Stimulated activated CD4-positive, alpha-beta T cell treated with anti-CD3 and anti-CD28 coated beads, TNF-alpha, amount 100 ng/mL, for 4 hours (primary cell): ENCODE measurements at places on chromosomes 16 and 17.

- no peak for DNase-seq
These were observed 10.8 kb upstream of the RASD1 start for GRCh38 chr17:17506893-17507464.

DNA sequence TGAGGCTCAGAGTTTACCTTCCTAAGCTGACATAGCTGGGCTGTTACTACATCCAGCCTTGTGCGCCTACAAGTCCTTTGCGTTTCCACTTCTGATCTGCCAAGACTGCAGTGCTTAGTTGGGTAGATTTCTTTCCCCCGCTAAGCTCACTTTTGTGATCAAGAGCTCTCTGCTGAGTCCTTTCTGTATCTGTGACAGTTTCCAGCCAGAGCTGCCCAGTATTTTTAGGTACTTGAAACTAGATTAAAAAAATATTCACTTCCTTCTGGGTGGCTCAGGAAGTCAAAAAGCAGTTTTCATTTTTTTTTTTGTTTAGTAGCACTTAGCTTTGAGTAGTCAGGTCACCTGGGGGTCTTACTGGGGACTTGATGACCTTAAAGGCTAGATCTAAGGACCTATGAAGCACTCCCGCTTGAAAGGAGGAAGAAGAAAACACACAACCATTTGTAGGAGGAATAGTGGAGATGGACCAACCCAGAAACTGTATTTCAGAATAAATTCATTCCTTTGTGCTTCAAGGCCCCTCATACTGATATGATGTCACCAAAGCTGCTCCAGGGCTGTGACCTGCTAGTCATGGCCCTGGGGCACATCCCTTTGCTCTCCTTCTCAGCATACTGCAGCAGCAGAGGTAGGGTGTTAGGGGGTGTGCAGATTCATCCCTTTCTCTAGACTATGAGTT lies 75.6 kb upstream of the HNF1B start:
- DNase-seq = no peak

GRCh38 chr17:61728297-61728836 lies 135.0 kb downstream of the BRIP1 start:
- no peak for DNase-seq

GRCh38 chr17:77428020-77428748 lies 287.4 kb downstream of the SEC14L1 start:
- no peak for DNase-seq

GRCh38 chr16:62383941-62384340 lies 347.7 kb upstream of the CDH8 start:
- no peak for DNase-seq
